Esophagus squamous epithelium (tissue), 5 donors: ENCODE measurements at places on chromosomes 11 and 22. TPM values are rescaled to one million over a fixed set of nuclear protein-coding genes. Genes with fewer than 3 reads are reported as not detected.

The CD248 gene
- 5.4 TPM for total RNA-seq

The DAGLA gene
- 6.9 TPM for total RNA-seq

The PGR gene
- total RNA-seq = 0.18 TPM

The DKK3 gene
- total RNA-seq = 59.5 TPM

The PARVA gene
- 12.2 TPM for total RNA-seq

The FAT3 gene
- total RNA-seq = 0.22 TPM

The FOLR2 gene
- total RNA-seq = 9.1 TPM

GRCh38 chr11:35029979-35030682 is 108.8 kb upstream of the CD44 start:
- peaks cover 7% of the 10 kb centered on the region for H3K4me1 ChIP-seq
- H3K27me3 ChIP-seq = no peaks in the 10 kb centered on the region

- H3K4me1 ChIP-seq = peaks cover 7% of the 10 kb centered on the region
- no peak overlapping the region for H3K27ac ChIP-seq
- no peak for DNase-seq
- H3K36me3 ChIP-seq = no peaks in the 10 kb centered on the region
Observed at GRCh38 chr11:83691451-83691950, 405.3 kb upstream of the CCDC90B start.

DNA sequence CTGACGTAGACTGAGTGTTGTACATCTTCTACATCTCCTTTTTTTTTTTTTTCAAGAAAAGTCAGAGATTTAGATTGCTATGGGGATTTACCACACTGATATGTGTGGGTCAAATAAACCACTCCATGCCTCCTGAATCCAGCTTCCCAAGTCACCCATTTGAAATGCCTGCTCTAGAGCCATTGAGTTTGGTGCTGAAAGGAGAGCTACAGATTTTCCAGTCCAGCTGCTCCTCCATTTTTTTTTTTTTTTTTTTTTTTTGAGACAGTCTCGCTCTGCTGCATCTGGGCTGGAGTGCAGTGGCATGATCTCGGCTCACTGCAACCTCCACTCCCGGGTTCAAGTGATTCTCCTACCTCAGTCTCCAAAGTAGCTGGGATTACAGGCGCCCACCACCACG is 115.2 kb upstream of the TIMP3 start:
- no peaks in the 10 kb centered on the region for H3K4me1 ChIP-seq
- no peak for DNase-seq
- no peak overlapping the region for H3K27ac ChIP-seq
- H3K36me3 ChIP-seq = no peaks in the 10 kb centered on the region
- H3K4me3 ChIP-seq = no peak overlapping the region

DNA sequence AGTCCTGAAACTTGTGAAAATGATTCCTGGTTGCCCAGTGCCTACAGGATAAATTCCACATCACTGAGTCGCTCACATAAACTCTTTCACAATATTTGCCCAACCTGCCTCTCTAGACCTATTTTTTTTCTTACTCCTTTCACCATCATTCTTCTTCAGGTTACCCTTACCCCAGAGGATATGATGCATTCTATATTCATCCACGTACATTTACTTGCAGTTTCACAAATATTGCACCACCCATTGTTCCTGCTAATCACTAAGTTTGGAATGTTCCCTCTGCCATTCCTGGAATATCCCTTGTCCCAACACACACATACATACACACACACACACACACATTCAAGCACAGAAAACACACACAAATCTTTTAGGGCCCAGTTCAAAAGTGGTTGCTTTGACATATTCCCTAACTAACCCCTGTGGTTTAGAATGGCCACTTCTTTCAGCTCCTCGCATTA is 379.5 kb downstream of the ETS1 start:
- H3K36me3 ChIP-seq = no peaks in the 10 kb centered on the region
- peaks cover 9% of the 10 kb centered on the region for H3K4me1 ChIP-seq
- no peak for DNase-seq
- no peaks in the 10 kb centered on the region for H3K27me3 ChIP-seq
- no peak overlapping the region for H3K27ac ChIP-seq
- no peak overlapping the region for H3K4me3 ChIP-seq

- no peaks in the 10 kb centered on the region for H3K36me3 ChIP-seq
- H3K27ac ChIP-seq = peak within 1 kb of the TSS; percentile 84
- no peaks in the 10 kb centered on the region for H3K27me3 ChIP-seq
- DNase-seq = no peak
- H3K4me1 ChIP-seq = peaks cover 11% of the 10 kb centered on the region
Observed at GRCh38 chr22:32801537-32802236, at the start of gene TIMP3. Gene TIMP3, plus strand, starts transcription at chr22:32801705. Its CDS starts 297 bp downstream, at chr22:32802002.

DNA sequence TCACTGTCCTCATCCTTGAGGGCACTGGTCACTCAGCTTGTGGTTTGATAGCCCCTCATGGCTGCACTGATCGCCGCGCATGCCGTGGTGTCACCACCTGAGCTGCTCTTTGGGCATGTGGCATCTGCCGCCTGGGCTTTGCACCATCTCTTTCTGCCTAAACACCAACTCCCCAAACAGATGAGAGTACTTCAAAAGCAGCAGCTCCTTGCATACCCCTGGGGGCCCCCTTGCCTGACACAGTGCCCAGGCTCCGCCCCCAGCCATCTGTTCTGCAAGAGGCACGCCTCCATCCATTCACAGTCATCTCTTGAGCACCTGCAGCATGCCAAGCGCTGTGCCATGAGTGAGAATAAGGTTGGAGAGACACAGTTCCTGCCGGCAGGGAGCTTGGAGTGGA is 104.5 kb upstream of the B3GAT1 start:
- no peaks in the 10 kb centered on the region for H3K4me1 ChIP-seq
- H3K27ac ChIP-seq = no peak overlapping the region
- no peaks in the 10 kb centered on the region for H3K27me3 ChIP-seq
- no peak overlapping the region for H3K4me3 ChIP-seq

GRCh38 chr11:7170431-7170830 is 81.3 kb upstream of the SYT9 start:
- no peak for DNase-seq
- no peak overlapping the region for H3K27ac ChIP-seq
- H3K4me1 ChIP-seq = no peaks in the 10 kb centered on the region
- no peak overlapping the region for H3K4me3 ChIP-seq
- H3K27me3 ChIP-seq = no peaks in the 10 kb centered on the region

DNA sequence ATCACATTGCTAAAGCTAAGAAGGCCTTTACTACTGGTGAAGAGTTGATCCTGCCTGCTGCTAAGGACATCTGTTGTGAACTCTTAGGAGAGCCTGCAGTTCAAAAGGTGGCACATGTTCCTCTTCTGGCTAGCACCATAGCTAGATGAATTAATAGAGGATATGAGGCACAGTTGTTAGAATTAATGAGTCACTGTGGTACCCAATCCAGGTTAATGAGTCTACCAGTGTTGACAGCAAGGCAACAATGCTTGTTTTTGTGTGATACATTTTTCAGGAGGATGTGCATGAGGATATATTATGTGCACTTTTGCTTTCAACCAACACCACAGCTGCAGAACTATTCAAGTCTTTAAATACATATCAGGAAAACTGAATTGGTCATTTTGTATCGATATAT is 12.0 kb downstream of the C11orf58 start:
- no peak for DNase-seq
- no peaks in the 10 kb centered on the region for H3K27me3 ChIP-seq
- no peak overlapping the region for H3K4me3 ChIP-seq
- no peaks in the 10 kb centered on the region for H3K4me1 ChIP-seq
- H3K27ac ChIP-seq = no peak overlapping the region

- DNase-seq = no peak
- H3K27ac ChIP-seq = no peak overlapping the region
- H3K4me3 ChIP-seq = no peak overlapping the region
- H3K4me1 ChIP-seq = no peaks in the 10 kb centered on the region
- no peaks in the 10 kb centered on the region for H3K36me3 ChIP-seq
- no peaks in the 10 kb centered on the region for H3K27me3 ChIP-seq
Observed at GRCh38 chr11:102614485-102614884, 10.6 kb downstream of the MMP20 start.

- H3K36me3 ChIP-seq = no peaks in the 10 kb centered on the region
- peaks cover 6% of the 10 kb centered on the region for H3K4me1 ChIP-seq
- H3K27ac ChIP-seq = no peak overlapping the region
- no peak for DNase-seq
- H3K27me3 ChIP-seq = no peaks in the 10 kb centered on the region
Observed at GRCh38 chr11:72935700-72936099, 121.5 kb downstream of the ATG16L2 start.

DNA sequence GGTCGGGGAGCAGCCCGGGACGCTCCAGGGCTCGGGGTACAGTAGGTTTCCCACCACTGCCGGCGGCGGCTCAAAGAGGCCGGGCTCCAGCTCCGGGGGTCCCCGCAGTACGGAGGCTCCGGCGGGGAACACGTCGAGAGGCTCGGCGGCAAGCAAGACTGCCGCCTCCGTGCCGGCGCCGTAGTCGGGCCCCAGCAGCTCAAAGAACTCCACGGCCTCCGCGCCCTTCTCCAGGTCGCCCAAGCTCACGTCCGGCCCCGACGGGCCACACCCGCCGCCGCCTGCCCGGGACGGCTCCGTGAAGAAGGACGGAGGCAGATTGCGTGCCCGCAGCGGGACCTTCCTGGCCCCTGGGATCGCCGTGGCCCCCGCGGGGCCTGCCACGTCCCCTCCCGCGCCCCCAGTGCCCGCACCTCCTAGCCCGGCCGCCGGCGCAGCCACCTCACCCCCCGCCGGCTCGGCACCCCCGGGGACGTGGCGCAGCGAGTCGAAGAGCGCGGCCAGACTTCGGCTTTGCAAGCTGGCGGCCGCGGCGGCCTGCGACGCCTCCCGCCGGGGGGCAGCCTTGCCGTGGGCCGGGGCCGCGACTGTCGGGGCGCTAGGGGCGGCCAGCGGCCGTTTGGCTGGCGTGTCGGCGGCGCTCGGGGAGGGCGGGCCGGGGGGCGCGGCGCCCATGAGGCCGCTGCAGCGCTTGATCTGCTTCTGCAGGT is 775 bp downstream of the FAM181B start:
- no peaks in the 10 kb centered on the region for H3K27me3 ChIP-seq
- H3K4me1 ChIP-seq = peaks cover 20% of the 10 kb centered on the region
- no peak overlapping the region for H3K27ac ChIP-seq
- no peak for DNase-seq
- H3K4me3 ChIP-seq = peak overlapping the region; percentile 56
- no peaks in the 10 kb centered on the region for H3K36me3 ChIP-seq

GRCh38 chr11:34789196-34789834 is 126.9 kb downstream of the APIP start:
- no peak for DNase-seq
- peaks cover 3% of the 10 kb centered on the region for H3K4me1 ChIP-seq
- H3K4me3 ChIP-seq = no peak overlapping the region
- H3K36me3 ChIP-seq = no peaks in the 10 kb centered on the region

DNA sequence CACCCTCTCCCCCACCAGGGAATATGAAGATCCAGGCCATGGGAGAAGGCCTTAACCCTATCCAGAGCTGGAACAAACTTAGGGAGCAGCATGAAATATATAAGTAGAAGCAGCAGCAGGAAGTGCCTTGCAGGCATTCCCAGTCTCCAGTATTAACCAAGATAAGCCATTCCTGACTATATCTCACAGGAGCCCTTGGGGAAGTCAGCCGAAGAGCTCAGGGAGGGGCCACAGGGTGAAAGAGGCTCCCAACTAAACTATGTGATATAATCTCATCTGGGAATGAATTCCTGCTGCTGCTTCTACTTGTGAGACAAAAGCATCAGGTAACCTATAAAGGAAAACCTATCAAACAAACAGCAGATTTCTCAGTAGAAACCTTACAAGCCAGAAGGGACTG is 36.1 kb upstream of the GUCY1A2 start:
- no peaks in the 10 kb centered on the region for H3K36me3 ChIP-seq
- DNase-seq = no peak
- H3K27me3 ChIP-seq = no peaks in the 10 kb centered on the region
- H3K27ac ChIP-seq = no peak overlapping the region
- no peaks in the 10 kb centered on the region for H3K4me1 ChIP-seq

GRCh38 chr11:44928144-44928543 is 22.5 kb downstream of the TP53I11 start:
- H3K4me1 ChIP-seq = no peaks in the 10 kb centered on the region
- no peak for DNase-seq
- H3K36me3 ChIP-seq = no peaks in the 10 kb centered on the region
- peaks cover 9% of the 10 kb centered on the region for H3K27me3 ChIP-seq
- no peak overlapping the region for H3K4me3 ChIP-seq

DNA sequence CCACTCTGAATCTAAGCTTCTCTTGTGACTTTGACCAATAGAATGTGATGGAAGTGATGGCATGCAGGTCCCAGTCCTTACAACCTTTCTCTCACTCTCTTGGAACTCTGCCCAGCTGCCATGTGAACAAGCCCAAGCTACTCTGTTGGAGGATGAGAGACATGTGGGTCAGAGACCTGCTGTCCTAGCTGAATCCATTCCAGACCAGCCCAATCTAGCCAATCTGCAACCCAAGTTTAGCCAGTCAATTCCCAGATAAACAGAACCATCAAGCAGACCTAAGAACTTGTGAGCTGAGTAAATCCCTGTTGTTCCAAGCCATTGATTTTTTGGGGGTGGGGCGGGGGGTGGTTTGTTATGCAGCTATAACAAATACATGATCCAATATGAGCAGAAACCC is 69.2 kb upstream of the GRK3 start:
- no peak overlapping the region for H3K27ac ChIP-seq
- H3K4me1 ChIP-seq = no peaks in the 10 kb centered on the region

GRCh38 chr11:60477035-60477445 is 15.5 kb upstream of the MS4A12 start:
- H3K27me3 ChIP-seq = no peaks in the 10 kb centered on the region
- H3K36me3 ChIP-seq = no peaks in the 10 kb centered on the region
- H3K4me1 ChIP-seq = no peaks in the 10 kb centered on the region
- no peak overlapping the region for H3K4me3 ChIP-seq
- DNase-seq = no peak

GRCh38 chr11:74288911-74289310 is 22.5 kb downstream of the P4HA3 start:
- H3K4me1 ChIP-seq = no peaks in the 10 kb centered on the region
- DNase-seq = no peak
- H3K36me3 ChIP-seq = no peaks in the 10 kb centered on the region

DNA sequence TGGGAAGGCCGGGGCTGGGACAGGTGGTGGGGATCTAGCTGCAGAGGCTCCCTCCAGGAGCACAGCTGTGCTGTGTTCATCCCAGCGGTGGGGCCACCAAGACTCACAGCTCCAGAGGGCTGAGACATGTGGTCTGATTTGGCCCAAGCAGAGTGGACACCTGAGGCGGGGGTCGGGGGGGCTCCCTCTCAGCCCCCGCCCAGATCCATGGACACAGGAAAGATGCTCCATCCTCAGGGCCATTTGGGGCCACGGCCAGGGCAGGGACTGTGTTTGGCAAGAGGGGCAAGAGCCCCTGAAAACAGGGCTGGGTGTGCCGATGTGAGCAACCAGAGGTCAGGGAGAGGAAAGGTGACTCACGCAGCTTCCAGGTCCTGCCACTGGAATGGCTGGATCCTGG is 219.4 kb downstream of the BRD1 start:
- DNase-seq = no peak
- H3K4me3 ChIP-seq = no peak overlapping the region
- H3K4me1 ChIP-seq = no peaks in the 10 kb centered on the region
- no peak overlapping the region for H3K27ac ChIP-seq
- H3K36me3 ChIP-seq = no peaks in the 10 kb centered on the region

DNA sequence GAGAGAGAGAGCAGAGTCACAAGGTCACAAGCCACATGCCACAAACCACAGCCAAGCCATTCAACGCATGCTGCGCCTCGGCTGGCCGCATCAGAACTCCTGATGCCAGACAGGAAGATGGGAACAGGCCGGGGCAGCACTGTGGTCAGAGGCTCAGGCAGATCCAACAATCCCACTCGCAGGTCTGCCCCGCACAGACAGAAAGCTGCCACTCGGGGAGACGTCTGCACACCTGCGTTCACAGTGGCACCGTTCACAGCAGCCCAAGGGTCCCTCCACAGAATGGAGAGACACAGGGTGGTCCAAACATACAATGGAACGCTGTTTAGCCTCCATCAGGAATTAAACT is 408.8 kb downstream of the CTTN start:
- H3K27ac ChIP-seq = no peak overlapping the region
- H3K4me3 ChIP-seq = no peak overlapping the region
